Spleen (tissue), 13 donors: ENCODE measurements at places on chromosomes 3 and 15. TPM values are rescaled to one million over a fixed set of nuclear protein-coding genes. Genes with fewer than 3 reads are reported as not detected.
A peak's percentile ranks its signal among the peaks of the same experiment; 100 is the strongest.

DNA sequence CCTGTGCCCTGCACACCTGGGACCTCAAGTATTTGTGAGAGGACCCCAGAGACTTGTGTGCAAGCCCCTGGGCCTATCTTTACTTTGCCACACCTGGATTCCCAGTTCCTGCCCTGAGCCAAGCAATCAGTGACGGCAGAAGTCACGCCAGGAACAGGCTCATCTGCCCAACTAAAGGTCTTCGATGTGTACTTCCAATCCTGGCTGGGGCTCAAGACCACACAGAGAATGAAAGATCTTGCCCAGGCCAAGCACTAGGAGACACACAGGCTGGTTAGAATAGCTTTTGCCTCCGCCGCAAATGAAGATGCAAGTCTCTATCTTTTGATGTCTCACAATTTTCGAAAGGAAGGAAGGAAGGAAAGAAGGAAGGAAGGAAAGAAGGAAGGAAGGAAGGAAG lies 228.8 kb downstream of the OCA2 start:
- DNase-seq, result no peak
- H3K27ac ChIP-seq, result no peak overlapping the region
- no peak overlapping the region for H3K4me3 ChIP-seq
- H3K4me1 ChIP-seq, result no peaks in the 10 kb centered on the region
- no peaks in the 10 kb centered on the region for H3K36me3 ChIP-seq

GRCh38 chr3:122217901-122218300 lies 34.4 kb downstream of the CASR start:
- no peak for DNase-seq
- no peak overlapping the region for H3K27ac ChIP-seq
- no peaks in the 10 kb centered on the region for H3K36me3 ChIP-seq
- no peak overlapping the region for H3K4me3 ChIP-seq
- H3K4me1 ChIP-seq, result no peaks in the 10 kb centered on the region

DNA sequence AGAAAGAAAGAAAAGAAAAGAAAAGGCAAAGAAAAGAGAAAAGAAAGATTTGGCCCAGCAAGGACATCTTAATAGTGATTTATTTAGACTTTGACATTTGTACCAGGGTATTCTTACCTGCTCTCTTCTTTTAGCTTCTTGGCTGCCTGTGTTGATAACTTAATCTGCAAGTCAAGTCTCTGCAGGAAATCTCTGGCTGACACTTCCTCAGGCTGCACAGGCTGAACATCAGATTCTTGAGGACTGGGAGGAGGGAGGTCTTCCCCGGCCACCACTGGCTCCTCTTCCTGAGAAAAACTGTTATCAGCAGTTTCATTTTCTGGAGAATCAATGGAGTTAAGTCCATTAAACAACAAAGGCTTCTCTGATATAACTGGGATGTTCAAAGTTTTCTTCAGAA lies 12.8 kb downstream of the LYSMD2 start:
- H3K27ac ChIP-seq, result no peak overlapping the region
- peaks cover 13% of the 10 kb centered on the region for H3K36me3 ChIP-seq
- H3K27me3 ChIP-seq, result no peaks in the 10 kb centered on the region

- no peak overlapping the region for H3K27ac ChIP-seq
- H3K4me1 ChIP-seq, result peaks cover 50% of the 10 kb centered on the region
- H3K27me3 ChIP-seq, result no peaks in the 10 kb centered on the region
- no peaks in the 10 kb centered on the region for H3K36me3 ChIP-seq
- no peak overlapping the region for H3K4me3 ChIP-seq
- DNase-seq, result no peak
Observed at GRCh38 chr3:48564667-48565066, 1.1 kb upstream of the UCN2 start.

DNA sequence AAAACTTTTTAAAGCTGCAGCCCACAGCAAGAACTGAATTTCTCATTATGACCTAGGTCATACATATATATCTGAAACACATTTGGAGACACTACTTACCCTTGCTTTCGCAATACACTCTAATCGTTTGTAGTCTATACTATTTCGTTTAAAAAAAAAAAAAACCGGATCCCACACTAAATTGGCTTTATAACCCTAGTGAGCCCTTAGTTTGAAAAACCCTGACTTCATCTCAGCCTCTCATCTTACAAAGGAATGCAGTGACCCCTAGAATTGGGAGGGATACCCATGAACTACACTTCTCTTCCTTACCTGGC lies 4.2 kb downstream of the RARRES1 start:
- H3K27me3 ChIP-seq, result peaks cover 8% of the 10 kb centered on the region
- H3K36me3 ChIP-seq, result no peaks in the 10 kb centered on the region
- DNase-seq, result no peak

DNA sequence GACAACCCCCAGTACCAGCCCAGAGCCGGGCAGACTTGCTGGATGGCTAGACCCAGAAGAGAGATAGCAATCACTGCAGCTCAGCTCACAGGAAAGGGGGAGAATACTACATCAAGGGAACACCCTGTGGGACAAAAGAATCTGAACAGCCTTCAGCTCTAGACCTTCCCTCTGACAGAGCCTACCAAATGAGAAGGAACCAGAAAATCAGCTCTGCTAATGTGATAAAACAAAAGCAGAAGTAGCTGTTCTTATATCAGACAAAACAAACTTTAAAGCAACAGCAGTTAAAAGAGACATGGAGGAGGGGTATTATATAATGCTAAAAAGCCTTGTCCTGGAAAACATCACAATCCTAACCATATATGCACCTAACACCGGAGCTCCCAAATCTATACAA lies 283.3 kb downstream of the KLF13 start:
- H3K4me1 ChIP-seq, result no peaks in the 10 kb centered on the region
- DNase-seq, result no peak
- no peaks in the 10 kb centered on the region for H3K27me3 ChIP-seq
- no peak overlapping the region for H3K4me3 ChIP-seq

DNA sequence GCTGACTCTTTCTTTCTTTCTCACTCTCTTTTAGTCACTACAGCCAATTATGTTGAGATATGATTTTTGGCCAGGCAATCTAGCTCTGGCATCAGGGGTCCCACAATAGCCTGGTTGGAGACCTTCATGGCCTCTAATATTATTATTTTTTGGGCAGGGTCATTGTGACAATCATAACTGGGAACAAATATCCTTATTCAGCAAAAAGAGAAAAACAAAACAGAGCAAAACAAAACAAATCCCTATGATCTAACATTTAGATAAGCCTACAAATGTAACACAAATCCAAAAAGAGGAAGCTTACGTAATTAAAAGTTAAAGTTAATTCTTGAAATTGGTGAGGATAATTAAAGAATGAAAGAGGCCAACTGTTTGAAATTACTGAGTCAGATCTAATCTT lies 640.0 kb downstream of the TUSC7 start:
- H3K27ac ChIP-seq, result no peak overlapping the region
- peaks cover 3% of the 10 kb centered on the region for H3K4me1 ChIP-seq
- no peak overlapping the region for H3K4me3 ChIP-seq
- H3K36me3 ChIP-seq, result no peaks in the 10 kb centered on the region
- DNase-seq, result no peak

DNA sequence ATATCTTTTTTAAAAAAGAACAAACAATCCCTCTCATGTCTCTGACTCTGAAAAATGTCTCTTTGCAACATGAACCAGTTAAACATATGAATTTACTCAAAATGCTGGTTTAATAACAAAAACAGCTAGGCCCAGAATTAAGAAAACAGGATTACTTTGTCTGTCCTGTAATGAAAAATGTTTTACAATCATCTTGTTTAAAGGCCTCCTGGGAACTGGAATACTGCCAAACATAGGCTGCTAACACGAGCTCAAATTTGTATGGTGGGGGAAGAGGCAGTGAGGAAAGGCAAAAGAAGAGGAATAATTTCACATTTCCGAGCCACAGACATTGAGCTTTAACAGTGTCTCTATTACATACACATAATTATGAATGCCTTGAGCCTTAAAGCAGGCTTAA lies 61.7 kb upstream of the PPIB start:
- no peaks in the 10 kb centered on the region for H3K27me3 ChIP-seq
- DNase-seq, result no peak
- H3K4me3 ChIP-seq, result no peak overlapping the region
- H3K4me1 ChIP-seq, result no peaks in the 10 kb centered on the region
- no peak overlapping the region for H3K27ac ChIP-seq
- no peaks in the 10 kb centered on the region for H3K36me3 ChIP-seq

GRCh38 chr3:426072-426471 lies 229.5 kb downstream of the CHL1 start:
- DNase-seq, result no peak
- no peaks in the 10 kb centered on the region for H3K27me3 ChIP-seq
- H3K27ac ChIP-seq, result no peak overlapping the region
- H3K36me3 ChIP-seq, result no peaks in the 10 kb centered on the region
- H3K4me1 ChIP-seq, result no peaks in the 10 kb centered on the region
- H3K4me3 ChIP-seq, result no peak overlapping the region

- DNase-seq, result no peak
- no peak overlapping the region for H3K27ac ChIP-seq
- H3K4me3 ChIP-seq, result no peak overlapping the region
- H3K36me3 ChIP-seq, result no peaks in the 10 kb centered on the region
- H3K4me1 ChIP-seq, result no peaks in the 10 kb centered on the region
Observed at GRCh38 chr3:159210336-159210735, 408.5 kb downstream of the MFSD1 start.

DNA sequence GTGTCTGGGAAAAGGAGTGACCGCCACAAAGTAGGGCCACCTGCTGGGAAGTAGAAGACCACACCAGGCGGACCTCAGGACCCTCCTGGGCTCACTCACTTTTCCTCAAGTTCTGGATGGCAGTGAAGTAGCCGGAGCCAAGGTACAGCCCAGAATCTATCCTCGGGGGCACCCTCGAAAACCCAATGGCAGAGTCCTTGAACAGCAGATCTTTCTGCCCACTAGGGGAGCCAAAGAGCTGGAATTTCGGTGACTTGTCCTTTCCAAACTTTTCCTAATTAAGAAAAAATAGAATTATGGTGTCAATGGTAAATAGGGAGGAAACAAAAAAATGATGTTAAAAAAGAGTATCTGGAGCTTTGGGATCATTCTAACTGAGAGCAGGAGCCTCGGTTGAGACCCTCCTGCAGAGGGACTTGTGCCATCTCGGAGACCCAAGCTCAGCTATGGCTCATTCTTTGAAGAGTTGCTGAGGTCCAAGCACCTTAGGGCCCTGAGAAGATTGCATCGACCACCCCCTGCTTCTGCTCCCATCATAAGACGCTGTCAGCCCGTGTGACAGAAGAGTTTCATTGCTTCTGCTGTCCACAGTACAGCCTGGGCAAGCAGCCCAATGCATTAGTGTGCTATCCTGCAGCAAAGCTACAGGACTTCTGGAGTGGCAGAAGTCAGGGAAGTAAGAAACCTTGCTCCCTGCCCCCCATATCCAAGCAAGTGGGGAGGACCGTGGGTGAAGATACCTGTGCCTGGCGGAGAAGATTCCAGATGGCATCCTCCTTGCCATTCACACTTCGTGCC lies 14.8 kb downstream of the LTF start:
- H3K27me3 ChIP-seq, result no peaks in the 10 kb centered on the region
- no peak overlapping the region for H3K4me3 ChIP-seq
- H3K36me3 ChIP-seq, result no peaks in the 10 kb centered on the region
- no peak overlapping the region for H3K27ac ChIP-seq

DNA sequence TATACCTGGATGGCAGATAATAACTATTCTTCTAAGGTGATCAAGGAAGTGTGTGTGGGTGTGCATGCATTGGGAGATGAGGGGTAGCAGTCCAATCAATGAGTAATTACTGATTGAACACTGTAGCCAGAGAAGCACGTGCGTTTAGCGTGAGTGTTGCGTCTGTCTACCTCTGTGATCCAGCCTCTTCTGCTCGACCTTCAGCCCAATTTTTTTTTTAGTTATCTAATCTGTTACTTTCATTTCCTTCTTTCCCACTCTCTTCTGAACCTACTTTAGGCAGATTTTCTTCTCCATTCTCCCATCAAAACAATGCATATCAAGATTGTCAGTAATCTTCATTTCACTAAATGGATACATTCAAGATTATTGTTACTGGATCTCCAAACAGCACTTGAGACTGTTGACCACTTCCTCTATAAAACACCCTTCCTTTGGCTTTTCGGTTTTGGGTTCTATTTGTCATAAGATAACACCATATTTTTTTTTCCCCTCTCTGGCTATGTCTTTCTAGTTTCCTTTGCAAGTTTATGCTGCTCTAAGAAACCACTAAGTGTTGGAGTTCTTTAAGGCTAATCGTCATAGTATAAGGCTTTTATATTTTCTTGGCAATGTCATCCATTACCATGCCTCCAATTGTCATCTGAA lies 41.0 kb downstream of the MCTP2 start:
- no peak overlapping the region for H3K4me3 ChIP-seq
- H3K27me3 ChIP-seq, result no peaks in the 10 kb centered on the region
- H3K4me1 ChIP-seq, result no peaks in the 10 kb centered on the region

GRCh38 chr15:65172531-65172930 lies 12.6 kb downstream of the CLPX start:
- H3K36me3 ChIP-seq, result peaks cover 86% of the 10 kb centered on the region
- no peaks in the 10 kb centered on the region for H3K4me1 ChIP-seq
- H3K27me3 ChIP-seq, result no peaks in the 10 kb centered on the region
- no peak overlapping the region for H3K27ac ChIP-seq
- H3K4me3 ChIP-seq, result no peak overlapping the region
- no peak for DNase-seq

- no peaks in the 10 kb centered on the region for H3K4me1 ChIP-seq
- no peaks in the 10 kb centered on the region for H3K36me3 ChIP-seq
- no peak overlapping the region for H3K27ac ChIP-seq
- H3K27me3 ChIP-seq, result no peaks in the 10 kb centered on the region
Observed at GRCh38 chr3:148389916-148390315, 307.8 kb upstream of the AGTR1 start.

DNA sequence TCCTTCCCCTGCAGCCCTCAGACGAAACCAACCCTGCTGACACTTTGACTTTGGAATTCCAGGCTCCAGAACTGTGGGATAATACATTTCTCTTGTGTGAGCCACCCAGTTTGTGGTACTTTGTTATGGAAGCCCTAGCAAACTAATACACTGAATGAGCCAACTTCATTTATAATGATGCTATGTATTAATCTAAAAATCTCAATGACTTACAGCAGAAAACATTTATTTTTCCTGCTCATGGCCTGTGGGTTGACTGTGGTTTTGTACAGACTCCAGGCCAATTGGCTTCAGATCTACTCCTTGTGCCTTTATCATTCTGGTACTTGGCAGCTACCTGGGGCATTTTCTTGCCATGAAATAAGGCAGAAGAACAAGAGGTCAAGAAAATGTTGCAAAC lies 152.4 kb downstream of the EBLN2 start:
- H3K36me3 ChIP-seq, result no peaks in the 10 kb centered on the region
- H3K4me3 ChIP-seq, result no peak overlapping the region
- no peak overlapping the region for H3K27ac ChIP-seq

- DNase-seq, result no peak
- no peaks in the 10 kb centered on the region for H3K4me1 ChIP-seq
- H3K27me3 ChIP-seq, result no peaks in the 10 kb centered on the region
- no peaks in the 10 kb centered on the region for H3K36me3 ChIP-seq
- H3K4me3 ChIP-seq, result peak overlapping the region; percentile 33
Observed at GRCh38 chr15:96408591-96409183, 78.2 kb downstream of the NR2F2 start.

- peaks cover 19% of the 10 kb centered on the region for H3K4me1 ChIP-seq
- H3K27ac ChIP-seq, result no peak overlapping the region
- no peaks in the 10 kb centered on the region for H3K36me3 ChIP-seq
Observed at GRCh38 chr15:25679492-25679891, 183.6 kb downstream of the ATP10A start.

The GLDN gene
- total RNA-seq, result 7.8 TPM

The IGDCC3 gene
- total RNA-seq, result not detected

The SCN11A gene
- total RNA-seq, result 0.65 TPM

The GOLGA6A gene
- not detected for total RNA-seq
